Stimulated activated CD4-positive, alpha-beta T cell treated with anti-CD3 and anti-CD28 coated beads, Interleukin-15, amount 100 ng/mL, for 1 hour (primary cell): ENCODE measurements at places on chromosomes 2 and 18.

GRCh38 chr2:41774011-41774605 is 273.7 kb upstream of the PKDCC start:
- DNase-seq = no peak

- no peak for DNase-seq
Measured at GRCh38 chr2:42138163-42139015, 30.8 kb upstream of the EML4 start.

DNA sequence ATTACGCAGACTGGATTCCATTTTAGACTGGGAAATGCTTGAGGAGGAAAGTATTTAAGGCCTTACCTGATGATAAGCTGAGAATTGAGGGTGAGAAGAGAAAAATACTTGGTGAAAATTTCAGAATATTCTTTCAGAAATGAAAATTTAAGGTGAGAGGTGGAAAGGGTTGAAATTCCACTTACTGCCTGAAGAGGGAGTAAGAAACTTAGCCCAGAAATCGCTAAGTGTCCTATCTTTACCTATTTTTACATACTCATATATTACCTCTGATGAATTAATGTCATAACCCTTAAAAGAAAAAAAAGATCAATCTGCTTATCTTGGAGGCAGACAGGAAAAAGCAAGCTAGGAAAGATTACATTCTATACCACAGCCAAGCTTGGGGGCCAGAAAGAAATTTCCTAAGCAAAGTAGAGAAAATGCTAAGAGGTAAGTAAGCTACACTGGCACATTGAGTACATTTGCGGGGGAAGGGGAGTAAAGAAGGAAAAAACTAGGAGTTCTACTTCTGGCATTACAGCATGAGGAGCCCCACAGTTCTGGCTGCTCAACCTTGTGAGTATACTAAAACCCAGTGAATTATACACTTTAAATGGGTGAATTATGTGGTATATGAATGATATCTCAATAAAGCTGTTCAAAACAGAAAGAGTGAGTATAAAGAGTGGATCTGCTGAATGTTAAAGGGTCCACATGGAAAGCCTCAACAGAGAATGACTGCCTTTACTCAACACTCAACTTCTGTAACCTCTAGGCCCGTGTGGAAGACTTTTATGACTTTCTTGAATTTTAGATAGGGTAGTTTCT is 33.8 kb downstream of the SMC6 start:
- no peak for DNase-seq

DNA sequence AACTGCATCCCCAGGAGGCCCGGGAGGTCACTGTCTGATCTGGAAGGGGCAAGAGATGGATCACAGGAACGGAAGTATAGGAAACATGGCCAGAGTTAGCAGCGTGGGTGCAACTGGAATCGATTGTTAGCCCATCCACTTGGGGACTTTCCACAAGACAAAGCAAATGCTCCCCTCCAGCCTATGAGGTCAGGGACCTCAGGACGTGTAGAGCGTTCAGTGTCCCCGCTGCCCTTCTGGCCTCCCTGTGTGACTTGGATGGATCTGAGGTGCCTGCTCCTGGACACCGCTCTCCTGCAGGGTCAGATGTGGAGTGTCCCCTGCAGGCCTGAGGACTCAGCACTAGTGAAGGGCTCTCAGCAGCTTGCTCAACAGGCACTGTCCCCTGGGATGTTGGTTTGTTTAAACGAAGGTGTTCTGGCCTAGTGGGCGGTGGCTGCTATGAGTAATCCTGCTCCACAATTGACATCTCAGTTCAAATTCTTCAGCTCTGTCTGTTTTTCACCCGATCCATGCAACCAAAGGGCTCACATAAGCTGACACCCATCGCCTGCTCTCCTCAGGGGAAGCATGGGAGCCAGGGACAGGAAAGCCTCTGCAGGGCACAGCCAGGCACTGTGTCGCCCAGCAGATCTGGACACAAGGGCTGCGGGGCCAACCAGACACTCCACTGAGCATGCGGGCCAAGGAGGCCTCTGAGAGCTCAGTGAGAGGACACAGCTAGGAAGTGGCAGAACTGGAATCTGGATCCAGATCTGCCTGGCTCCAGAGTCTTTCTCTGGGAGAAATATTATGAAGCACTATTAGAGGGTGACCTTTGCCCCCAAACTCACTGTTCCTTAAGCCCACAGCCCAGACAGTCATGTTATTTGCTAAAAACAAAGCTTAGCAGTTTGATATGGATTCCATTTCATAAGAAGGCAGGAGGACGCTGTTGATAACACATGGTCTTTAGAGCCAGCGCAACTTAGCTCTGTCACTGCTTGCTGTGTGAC is 78.5 kb downstream of the RHOB start:
- no peak for DNase-seq

DNA sequence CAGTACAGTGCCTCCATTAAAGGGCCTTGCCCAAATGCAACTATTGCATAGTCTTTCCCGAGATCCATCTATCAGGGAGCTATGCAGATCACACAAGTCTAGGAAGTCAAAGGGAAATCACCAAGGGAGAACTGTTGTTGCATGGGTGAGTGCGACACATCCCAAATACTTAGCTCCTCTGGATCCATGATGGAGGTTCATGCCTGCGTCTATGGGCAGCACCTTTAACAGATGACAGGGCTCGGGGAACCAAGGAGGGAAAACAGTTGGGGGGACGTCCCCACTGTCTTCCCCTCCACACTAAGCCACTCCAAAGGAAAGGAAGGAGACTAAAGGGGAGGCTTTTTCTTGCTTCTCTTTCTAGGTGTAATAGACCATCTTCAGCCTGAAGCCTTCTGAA is 552.8 kb upstream of the PKDCC start:
- no peak for DNase-seq

DNA sequence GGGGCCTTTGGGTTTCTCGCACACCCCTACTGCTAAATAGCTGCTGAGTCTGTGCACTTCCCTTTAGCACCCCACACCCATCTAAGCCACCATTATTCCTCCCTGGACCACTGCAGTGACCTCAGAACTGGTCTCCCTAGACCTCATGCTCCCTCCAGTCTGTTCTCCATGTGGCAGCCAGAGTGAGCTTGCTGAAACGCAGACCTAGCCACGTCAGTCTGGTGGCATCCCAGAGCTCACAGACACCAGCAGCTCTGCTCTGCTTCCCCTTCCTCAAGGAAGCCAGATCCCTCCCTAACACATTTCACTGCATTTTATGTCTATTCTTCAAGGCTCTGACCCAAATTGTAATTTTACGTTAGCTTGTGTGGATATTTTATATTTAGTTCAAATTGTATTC is 144.4 kb downstream of the DYSF start:
- DNase-seq = no peak

GRCh38 chr18:45566025-45566740 is 49.1 kb upstream of the SLC14A2 start:
- DNase-seq = no peak

GRCh38 chr2:6724605-6725140 is 141.0 kb downstream of the CMPK2 start:
- DNase-seq = no peak

GRCh38 chr2:239355139-239355538 is 45.7 kb downstream of the HDAC4 start:
- no peak for DNase-seq

DNA sequence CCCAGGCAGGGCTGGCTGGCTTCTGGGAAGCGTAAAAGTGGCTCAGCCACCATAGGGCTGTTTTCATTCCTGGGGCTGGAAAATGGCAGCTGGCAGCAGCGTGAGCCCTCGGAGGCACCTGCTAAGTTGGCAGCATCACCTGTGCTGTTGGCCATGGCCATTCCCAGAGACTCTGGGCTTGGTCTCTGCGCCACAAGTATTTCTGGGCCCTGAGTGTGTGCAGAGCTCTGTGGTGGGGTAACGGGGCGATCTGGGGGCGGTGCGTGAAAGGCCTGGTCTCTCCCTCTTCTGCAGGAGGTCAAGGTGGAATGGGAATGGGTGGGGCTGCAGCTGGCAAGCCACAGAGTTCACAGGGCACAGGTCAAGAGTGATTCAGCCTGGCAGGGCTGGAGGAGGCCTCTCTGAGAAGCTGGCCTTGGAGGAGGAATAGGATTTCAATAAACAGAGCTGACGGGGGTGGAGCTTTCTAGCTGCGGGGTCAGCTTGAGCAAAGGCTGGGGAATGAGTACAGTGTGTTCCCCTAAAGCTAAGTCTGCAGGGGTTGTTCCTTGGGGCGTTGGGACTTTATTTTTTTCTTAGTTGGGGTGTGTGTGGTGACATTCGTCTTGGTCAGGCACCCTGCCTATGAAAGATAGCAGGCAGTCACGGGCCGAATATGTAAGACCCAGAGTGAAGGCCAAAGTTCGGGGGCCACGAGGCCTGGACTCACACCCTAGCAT is 10.3 kb upstream of the NTSR2 start:
- no peak for DNase-seq

GRCh38 chr18:61736133-61736532 is 156.7 kb downstream of the RNF152 start:
- no peak for DNase-seq

- DNase-seq = no peak
Measured at GRCh38 chr2:169272010-169272409, 90.3 kb downstream of the LRP2 start.

- DNase-seq = no peak
Measured at GRCh38 chr2:70941701-70942100, 6.0 kb downstream of the ATP6V1B1 start.

GRCh38 chr2:48965204-48965603 is 189.1 kb downstream of the FSHR start:
- DNase-seq = no peak

DNA sequence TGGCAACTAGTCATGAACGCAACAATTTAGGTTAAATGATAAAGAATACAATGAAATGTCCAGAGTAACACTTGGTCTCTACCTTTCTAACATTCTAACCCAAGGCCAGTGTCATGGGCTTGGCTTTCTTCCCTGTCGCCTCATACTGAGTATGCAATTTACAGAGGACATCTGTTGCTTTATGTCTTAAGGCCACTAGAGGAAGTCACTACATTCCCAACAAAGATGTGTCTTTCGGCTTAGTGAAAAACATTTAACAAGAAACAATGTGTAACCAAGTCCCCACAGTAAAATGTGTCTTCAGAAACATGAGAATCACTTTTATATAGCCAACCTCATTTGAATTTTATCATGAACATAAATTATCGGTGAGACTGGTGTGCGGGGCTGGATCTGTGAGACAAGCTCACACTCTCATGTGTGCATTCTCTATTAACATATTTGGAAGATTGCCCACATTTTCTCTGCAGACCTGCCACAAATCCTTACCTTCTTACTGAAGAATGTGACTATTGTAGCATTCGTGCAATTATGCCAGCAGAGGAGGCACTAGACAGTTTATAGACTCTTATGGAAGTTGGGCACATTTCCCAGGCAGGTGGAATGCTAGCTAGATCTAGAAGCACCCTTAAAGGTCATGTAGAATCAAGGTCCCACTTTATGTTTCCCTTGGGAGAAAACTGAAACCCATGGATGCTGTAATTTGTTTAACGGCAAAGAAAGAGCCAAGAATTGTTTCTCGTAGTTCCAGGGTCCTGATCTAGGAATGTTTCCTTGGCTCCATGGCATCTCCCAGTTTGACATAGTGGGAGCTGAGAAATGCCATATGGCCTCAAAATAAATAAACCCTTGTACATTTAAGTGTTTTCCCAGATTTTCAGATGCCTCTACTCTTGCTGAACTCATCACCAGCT is 101.8 kb downstream of the CD226 start:
- no peak for DNase-seq

- DNase-seq = no peak
Measured at GRCh38 chr2:182642328-182642727, 73.7 kb upstream of the DNAJC10 start.

- no peak for DNase-seq
Measured at GRCh38 chr2:164824872-164825271, 16.8 kb downstream of the COBLL1 start.

GRCh38 chr2:191693778-191694177 is 15.8 kb downstream of the NABP1 start:
- DNase-seq = no peak

DNA sequence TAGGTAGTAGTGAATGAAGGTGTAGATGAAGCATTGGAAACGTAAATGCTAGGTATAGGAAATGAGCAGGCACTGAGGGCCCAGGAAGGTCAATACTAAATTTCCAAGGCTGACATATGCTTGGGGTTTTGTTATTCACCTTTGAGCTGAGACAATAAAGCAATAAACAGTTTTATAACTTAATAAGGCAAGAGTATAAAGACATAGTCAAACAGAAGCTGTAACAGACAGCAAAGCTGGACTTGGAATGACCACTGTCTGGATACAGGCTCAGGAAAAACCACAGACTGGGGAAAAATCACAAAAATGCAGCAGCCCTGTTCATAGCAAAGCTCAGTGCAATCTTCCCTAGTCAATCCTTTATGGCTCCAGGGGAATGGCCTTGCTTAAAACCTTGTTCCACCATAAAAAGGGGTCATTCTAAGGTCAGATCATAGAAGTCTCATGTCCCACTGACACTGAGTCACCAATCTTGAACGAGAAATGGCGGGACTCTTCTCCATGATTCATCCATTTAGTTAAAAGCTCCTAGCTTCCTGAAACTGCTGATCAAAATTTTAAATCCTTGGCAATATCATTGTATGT is 493.3 kb downstream of the CMPK2 start:
- DNase-seq = no peak

DNA sequence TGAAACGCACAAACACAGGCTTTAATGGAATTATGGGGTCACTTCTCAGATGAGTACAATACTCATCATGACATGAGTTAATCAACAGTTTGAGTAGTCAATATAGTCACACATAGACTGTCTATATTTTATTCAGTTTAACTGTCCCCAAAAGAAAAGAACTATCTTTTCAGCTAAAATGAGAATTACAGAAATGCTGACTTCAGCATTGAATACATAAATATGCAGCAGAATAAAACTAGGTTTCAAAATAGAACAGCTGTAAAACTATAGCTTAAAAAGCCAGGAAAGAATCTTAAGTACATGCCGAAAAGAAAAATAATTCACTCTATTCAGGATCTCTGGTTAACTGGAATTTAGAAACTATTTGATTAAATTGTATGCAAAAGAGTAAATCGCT is 30.0 kb downstream of the SMAD4 start:
- DNase-seq = no peak

- DNase-seq = no peak
Measured at GRCh38 chr2:144693179-144693578, 173.3 kb upstream of the ZEB2 start.

GRCh38 chr2:58204195-58204959 is 36.7 kb downstream of the FANCL start:
- DNase-seq = no peak

- DNase-seq = no peak
Measured at GRCh38 chr2:239388236-239389151, 12.3 kb downstream of the HDAC4 start.

DNA sequence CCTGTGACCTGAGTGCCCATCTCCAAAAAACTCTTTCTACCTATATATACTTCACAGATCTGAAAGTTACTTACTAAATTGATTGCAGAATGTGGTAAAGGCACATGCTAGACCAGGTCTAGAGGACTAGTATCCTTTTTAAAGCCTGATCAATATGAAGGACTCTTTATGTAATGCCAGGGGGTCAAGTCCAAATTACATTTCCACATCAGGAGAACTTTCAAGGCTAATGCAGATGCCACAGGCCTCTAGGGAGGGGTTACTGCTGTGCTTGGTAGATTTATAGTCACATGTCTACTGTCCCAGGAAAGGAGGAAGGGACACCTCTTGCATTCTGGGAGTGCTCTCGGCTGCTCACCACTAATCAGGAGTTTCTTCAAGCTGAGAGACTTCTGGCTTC is 118.4 kb upstream of the NOSTRIN start:
- no peak for DNase-seq

- DNase-seq = peak; percentile 42
Measured at GRCh38 chr2:239264838-239265651, 135.8 kb downstream of the HDAC4 start.
